Muscle of back (tissue), 13 donors: ENCODE measurements at places on chromosomes 6 and 20. TPM values are rescaled to one million over a fixed set of nuclear protein-coding genes. Genes with fewer than 3 reads are reported as not detected.

DNA sequence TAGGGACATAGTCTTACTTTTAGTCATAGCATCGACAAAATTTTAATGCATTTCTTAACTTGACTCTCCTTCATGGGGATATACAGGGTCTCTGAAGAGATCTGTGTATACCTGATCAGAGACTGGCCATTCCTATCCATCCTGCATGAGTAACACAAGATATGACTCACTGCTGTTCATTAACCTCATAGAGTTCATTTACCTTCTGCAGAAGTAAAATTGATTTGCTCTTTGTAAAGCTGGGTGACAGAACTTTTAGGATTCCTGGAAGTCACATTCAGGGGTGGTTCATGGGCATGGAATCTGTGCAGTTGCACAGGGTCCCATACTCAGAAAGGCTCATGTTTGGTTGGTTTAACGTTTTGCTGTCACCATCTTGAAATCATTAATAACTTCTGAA lies 53.2 kb downstream of the PDE7B start:
- DNase-seq: no peak

DNA sequence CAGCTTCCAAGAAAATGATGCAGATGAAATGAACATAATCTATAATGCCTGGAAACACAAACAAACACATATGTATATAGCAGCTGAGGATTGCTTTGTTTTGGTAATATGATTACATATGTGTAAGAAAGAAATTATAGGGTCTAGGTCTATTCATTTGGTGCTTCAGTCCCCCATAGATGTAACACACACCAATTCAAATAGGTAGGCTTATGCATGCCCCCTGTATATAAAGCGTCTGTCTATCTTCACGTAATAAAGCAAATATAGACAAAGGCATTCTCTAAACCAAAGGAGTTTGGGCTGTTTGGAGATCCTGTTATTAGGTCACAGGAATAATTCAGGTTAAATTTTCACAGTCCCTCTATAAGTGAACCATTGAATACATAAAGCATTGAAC lies 270.4 kb upstream of the SGK1 start:
- DNase-seq: no peak

DNA sequence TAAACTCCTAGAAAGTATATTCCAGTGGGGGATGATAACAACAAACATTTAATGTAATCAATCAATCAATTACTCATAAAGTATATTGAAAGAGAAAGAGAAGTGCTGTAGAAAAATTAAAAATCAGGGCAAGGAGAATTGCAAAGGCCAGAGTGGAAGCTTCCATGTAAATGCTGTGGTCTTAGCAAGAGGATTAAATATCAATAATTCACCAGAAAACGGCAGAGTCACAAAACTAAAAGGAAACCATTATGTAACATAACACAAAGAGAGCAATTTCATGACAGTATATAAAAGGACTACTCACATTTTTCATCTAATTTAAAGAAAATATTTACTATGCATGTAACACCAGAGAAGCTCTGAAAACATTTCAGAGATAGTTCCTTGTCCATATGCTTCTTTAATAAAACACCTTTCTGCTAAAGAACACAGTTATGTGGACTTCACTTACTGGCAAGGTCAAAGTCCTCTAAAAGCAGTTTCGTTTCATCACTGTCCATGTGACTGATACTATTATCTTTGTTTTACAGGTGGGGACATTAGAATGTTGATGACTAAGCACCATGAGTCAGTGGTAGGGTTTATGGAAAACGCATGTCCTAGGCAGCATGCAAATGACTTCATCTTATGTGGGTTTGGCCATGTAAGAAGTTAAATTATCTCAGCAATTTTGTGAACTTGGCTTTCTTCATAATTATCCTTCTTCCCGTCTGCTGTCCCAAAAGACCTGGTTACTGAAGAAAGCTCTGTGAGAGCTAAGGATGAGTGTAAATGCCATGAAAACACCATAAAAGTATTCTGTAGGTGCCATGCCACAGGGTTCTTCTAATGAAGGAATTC lies 185.8 kb upstream of the TENT5A start:
- DNase-seq: peak; percentile 26

DNA sequence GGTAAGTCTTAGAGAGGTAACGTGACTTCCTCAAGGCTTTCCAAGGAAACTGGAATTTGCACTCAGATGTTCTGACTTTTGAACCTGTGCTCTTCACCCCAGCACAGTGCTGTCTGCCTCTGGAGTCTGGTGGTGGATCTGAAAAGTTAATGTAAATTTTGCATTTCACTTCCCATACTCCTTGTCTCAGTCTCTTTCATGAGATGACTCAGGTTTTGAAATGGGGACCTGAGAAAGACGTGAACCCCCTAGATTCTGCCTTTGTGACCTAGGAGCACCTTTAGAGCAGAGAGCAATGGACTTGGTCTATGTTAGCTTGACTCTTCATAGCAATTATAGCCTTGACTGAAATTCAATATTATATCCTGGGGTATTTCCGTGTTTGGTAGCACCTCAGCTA lies 223.0 kb downstream of the QKI start:
- DNase-seq: no peak

PPP1R14C gene
- 42.7 TPM for polyA plus RNA-seq
